Mucosa of gallbladder (tissue), 1 donor: ENCODE measurements at places on chromosomes 16 and 17. TPM values are rescaled to one million over a fixed set of nuclear protein-coding genes. Genes with fewer than 3 reads are reported as not detected.

GRCh38 chr16:86723689-86724088 lies 145.3 kb downstream of the FOXL1 start:
- DNase-seq: no peak

GRCh38 chr17:77129568-77130301 lies 11.0 kb upstream of the SEC14L1 start:
- DNase-seq: no peak

GRCh38 chr17:31654936-31655335 lies 204.1 kb downstream of the COPRS start:
- no peak for DNase-seq

DNA sequence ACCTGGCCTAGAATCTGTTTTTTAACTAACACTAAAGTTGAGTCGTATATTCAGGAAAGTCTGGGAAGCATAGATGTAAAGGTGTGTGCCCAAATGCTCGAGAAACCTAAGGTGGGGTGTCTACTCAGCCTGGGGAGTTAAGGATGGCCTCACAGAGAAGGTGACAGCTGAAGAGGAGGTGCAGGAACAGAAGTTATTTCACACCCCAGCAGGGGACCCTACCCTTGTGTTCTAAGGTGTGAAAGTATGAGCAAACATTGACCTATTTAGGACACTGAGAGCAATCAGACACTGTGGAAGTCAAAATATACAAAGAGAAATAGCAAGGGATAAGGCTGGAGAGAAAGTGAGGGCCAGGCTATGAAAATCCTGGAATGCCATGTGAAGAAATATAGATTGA lies 49.0 kb upstream of the DHX40 start:
- no peak for DNase-seq

Gene GLTPD2
- 0.46 TPM for total RNA-seq

DNA sequence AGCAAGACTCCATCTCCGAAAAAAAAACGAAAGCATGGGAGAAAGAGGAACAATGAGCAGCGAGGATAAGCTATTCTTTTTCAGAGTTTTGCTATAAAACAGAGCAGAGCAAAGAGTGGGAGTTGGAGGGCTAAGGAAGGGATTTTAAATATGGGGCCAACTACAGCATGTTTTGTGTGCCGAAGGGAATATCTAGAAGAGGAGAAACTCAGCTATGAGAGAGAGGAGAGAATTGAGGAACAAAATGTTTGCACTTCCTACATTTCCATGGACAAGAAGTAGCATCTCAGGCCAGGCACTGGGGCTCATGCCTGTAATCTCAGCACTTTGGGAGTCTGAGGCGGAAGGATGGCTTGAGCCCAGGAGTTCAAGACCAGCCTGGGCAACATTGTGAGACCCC lies 13.1 kb upstream of the GRB2 start:
- DNase-seq: no peak

GRCh38 chr16:57651344-57652333 lies 16.5 kb upstream of the ADGRG3 start:
- no peak for DNase-seq

GRCh38 chr17:6507535-6507934 lies 48.8 kb downstream of the PITPNM3 start:
- peak; percentile 69 for DNase-seq

DNA sequence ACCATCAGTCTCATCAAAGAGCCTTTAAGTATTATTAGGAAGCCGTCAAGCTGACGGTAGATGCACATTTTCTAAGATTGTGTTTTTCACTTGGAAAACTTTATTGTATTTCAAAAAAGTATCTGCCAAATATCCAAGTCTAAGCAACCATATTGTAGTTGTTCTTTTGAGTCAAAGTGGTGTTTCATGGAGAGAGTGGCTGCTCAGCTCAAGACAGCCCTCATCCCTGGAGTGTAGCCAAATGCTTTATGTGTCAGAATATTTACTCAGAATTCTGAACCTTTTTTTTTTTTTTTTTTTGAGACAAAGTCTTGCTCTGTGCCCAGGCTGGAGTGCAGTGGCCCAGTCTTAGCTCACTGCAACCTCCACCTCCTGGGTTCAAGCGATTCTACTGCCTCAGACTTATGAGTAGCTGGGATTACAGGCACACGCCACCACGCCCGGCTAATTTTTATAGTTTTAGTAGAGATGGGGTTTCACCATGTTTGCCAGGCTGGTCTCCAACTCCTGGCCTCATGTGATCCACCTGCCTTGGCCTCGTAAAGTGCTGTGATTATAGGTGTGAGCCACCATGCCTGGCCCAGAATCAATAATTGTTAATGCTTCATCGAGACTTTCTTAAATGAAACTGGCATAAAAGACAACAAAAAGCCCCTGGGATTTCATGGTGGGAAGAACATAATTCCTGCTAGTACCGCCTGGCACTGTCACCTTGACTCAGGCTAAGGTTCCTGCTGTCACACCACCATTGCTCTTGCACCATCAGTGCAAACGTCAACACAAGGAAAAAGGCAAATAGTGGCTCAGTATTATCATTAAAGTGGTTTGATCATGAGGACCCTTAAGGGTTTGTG lies 45.5 kb downstream of the PRKCA start:
- peak; percentile 58 for DNase-seq

DNA sequence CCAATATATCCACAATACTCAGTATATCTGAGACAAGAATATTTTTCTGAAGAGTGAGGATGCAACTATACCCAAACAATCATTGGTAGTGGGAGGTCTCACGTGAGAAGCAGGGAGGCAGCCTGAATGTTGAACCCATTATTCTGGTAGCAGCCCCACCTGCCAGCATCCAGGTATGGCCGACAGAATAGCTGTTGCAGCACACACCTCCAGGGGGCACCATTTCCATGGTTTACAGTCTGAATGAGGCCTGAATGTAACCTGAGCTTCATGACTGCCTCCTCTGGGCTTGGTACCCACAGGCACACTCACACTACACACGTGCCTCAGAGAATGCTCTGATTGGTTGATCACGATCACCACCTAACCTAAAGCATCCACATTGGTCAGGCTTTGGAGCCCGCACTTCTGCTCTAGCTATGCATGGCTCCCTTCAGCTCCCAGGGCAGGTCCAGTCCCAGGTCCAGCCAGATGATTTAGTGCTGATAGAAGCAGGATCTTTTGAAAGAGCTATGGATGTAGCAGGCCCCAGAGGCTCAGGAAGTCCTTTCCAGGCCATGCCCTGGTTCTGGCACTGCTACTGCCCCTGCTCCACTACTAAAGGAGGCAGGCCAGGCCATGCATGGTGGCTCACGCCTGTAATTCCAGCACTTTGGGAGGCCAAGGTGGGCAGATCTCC lies 11.0 kb upstream of the CBFB start:
- peak; percentile 85 for DNase-seq

Gene GNG13
- not detected for total RNA-seq

GRCh38 chr16:30567160-30567990 lies 4.1 kb downstream of the ZNF688 start:
- no peak for DNase-seq

DNA sequence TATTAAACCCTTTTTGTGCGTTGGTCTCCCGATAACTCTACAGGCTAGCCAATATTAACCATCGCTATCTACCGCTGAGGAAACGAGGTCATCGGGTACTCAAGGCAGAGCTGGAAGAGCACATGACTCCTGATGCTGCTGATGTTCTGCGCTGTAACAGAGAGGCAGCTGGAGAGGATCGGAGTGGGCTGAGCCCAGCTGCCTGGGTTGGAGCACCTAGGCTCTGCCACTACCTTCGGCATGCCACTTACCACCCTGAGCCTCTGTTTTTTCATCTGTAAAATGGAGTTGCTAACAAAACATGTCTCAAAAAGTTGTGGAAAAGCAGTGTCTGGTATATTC lies 432 bp upstream of the SLC46A1 start:
- DNase-seq: no peak

DNA sequence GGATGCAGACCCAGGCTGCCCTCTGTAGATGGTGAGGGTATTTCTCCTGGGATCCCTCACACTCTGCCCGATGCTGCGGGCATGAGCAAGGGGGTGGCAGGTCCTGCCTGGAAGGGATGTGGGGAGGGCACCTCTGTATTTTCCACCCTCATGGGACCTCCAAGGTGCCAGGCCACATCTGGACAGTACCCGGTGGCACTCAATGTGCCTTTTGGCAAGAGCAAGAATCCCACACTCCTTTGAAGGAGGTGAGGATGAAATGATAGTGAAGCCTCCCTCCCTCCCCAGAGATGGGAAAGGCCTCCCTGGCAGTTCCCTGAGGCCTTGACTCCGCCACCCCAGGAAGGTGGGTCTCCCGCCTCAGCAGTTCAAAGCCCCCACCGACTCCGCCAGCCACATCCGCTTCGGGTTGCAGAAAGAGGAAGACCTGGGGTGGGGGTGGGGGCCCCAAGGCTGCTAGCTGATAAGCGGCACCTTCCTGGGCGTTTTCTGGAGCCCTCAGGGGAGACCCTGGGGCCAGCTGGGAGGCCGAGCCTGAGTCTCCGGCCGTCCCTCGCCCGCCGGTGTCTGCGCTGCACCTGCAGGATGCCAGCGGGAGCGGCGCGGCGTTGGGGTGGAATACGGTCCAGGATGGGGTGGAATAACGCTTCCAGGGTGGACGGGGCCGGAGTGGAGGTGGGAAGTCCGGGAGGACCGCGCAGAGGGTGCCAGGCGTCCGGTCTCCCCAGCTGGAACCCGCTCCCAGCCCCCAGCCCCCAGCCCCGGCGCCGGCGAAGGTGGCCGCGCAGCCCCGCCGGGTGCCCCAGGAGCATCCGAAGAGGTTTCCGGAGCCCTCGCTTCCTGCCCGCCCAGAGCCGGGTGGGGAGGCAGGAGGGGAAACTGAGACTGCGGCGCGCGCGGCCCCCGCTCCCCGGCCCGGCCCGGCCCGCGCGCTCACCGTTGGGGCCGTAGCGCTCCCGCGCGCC lies 718 bp downstream of the ATP2A3 start:
- peak; percentile 19 for DNase-seq

DNA sequence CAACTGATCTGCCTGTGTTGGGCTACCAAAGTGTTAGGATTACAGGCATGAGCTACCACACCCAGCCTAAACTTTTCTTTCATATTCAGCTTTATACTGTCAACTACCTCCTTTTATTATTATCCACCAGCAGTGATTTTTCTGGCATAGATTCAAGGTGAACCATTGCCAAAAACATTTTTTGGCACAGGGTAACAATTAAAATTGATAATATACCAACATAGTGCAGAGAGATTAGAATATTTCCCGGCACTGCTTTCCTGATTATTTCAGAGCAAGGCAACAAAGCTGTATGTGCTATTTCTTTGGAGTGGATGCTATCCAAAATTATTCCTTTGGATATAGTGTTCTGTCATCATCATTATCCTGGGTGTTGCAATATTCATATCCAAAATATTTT lies 781.6 kb upstream of the SOX9 start:
- DNase-seq: peak; percentile 17

Gene PTGES3L
- total RNA-seq: 4.7 TPM

DNA sequence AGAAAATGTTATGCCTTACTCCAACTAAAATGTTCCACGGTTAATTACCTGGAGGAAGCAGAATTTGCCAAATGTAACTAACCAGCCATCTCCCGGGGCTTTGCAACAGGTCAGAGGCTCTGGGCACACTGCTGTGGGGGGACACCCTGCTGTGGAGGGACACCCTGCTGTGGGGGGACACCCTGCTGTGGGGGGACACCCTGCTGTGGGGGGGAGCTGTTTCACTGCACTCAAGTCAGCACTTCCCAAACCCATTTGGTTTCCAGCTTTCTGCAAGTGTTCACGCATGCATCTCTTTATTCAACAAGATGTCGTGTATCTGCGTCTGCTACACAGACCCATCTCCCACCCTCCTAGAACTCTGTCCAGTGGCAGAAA lies 239.5 kb downstream of the C16orf95 start:
- no peak for DNase-seq

DNA sequence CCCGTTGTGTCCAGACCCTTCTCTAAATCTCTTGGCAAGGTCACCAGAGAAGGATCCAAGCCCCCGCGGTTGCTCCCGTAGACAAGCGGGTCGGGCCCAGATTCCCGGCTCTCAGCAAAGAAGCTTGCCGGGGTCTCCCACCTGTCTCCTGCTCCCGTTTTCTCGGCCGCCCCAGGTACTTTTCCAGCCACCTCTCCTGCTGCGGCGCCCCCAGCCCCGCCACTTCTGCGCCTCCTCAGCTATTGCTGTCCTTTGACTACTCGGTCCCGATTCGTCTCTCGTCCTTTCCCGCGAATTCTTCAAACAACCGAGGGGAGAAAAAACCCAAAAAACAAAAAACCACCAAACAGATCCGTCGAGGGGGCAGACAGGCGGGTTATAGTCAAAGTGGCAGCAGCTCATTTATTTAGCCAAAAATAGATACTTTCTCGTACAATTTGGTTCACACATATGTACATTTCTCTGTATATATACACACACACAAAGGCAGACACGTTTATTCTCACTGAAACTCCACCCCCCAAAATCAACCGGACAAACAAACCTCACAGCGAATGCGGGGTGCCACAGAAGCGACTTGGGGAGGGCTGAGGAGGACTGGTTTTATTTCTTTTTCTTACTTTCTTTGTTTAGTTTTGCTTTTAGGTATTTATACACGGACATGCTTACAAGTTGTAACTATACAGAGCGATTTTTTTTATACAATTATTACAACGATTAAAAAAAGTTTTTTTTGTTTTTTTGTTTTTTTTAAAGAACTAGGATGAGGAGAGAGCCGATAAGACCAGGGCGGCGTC lies 3.5 kb downstream of the IRX3 start:
- no peak for DNase-seq

- no peak for DNase-seq
Observed at GRCh38 chr17:40844671-40845107, 22.3 kb upstream of the KRT10 start.

GRCh38 chr16:88764913-88765349 lies 20.1 kb downstream of the PIEZO1 start:
- DNase-seq: no peak

DNA sequence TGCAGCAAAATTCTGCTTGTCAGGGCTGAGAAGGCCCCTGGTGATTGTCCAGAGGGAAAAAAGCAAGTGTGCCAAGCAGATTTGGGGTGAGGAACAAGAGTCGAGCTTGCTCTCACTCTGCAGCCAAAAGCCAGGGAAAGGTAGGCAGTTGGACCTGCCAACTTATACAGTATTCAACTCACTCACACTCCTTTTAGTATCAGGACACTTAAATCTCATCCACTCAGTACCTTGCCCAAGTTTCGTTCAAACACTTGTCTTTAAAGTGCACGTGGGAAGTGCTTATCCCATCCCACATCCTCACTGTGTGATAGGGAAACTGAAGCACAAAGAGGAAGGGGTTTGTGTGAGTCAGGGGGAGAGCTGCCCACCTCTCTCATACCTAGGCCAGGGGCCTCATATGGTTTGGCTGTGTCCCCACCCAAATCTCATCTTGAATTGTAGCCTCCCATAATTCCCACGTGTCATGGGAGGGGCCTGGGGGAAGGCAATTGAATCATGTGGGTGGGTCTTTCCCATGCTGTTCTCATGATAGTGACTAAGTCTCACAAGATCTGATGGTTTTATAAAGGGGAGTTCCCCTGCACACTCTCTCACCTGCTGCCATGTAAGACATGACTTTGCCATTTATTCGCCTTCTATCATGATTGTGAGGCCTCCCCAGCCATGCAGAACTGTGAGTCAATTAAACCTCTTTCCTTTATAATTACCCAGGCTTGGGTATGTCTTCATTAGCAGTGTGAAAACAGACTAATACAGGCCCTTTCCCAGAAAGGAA lies 25.6 kb upstream of the CES5A start:
- DNase-seq: no peak

GRCh38 chr16:24723663-24724062 lies 5.8 kb upstream of the TNRC6A start:
- DNase-seq: no peak

- no peak for DNase-seq
Observed at GRCh38 chr16:3036726-3037315, at the start of gene BICDL2. TSS of gene BICDL2 (minus strand) at chr16:3036944. CDS start at chr16:3035496, 1,448 bp downstream.

Gene TMEM208
- total RNA-seq: 46.9 TPM
